ENCODE measurements at places on chromosomes 12 and 14. TPM values are rescaled to one million over a fixed set of nuclear protein-coding genes. Genes with fewer than 3 reads are reported as not detected.

GRCh38 chr12:121630791-121631355 is 4.5 kb downstream of the ORAI1 start:
- no peaks in the 10 kb centered on the region for H3K27me3 ChIP-seq
- no peak overlapping the region for H3K27ac ChIP-seq
- no peaks in the 10 kb centered on the region for H3K36me3 ChIP-seq
- no peak for DNase-seq
- H3K4me3 ChIP-seq, result no peak overlapping the region

GRCh38 chr14:96999654-97000155 is 202.5 kb downstream of the VRK1 start:
- no peaks in the 10 kb centered on the region for H3K27me3 ChIP-seq
- H3K4me1 ChIP-seq, result no peaks in the 10 kb centered on the region
- no peaks in the 10 kb centered on the region for H3K36me3 ChIP-seq
- DNase-seq, result no peak
- no peak overlapping the region for H3K27ac ChIP-seq

Gene TPH2
- total RNA-seq, result 0.17 TPM

GRCh38 chr14:94391281-94391975 is 3.0 kb upstream of the SERPINA1 start:
- H3K36me3 ChIP-seq, result no peaks in the 10 kb centered on the region
- no peaks in the 10 kb centered on the region for H3K27me3 ChIP-seq
- no peak for DNase-seq

Gene KRT78
- total RNA-seq, result not detected

GRCh38 chr12:124700810-124701592 is 133.6 kb upstream of the NCOR2 start:
- H3K27ac ChIP-seq, result peak overlapping the region; percentile 79
- H3K36me3 ChIP-seq, result no peaks in the 10 kb centered on the region
- no peaks in the 10 kb centered on the region for H3K27me3 ChIP-seq
- no peak for DNase-seq

Gene PLEKHG7
- total RNA-seq, result not detected

- H3K27me3 ChIP-seq, result peaks cover 85% of the 10 kb centered on the region
- H3K36me3 ChIP-seq, result no peaks in the 10 kb centered on the region
- DNase-seq, result no peak
- no peak overlapping the region for H3K27ac ChIP-seq
Measured at GRCh38 chr12:132407451-132407961, 78.1 kb upstream of the GALNT9 start.

Gene CLEC2A
- not detected for total RNA-seq

- no peaks in the 10 kb centered on the region for H3K27me3 ChIP-seq
- peaks cover 97% of the 10 kb centered on the region for H3K4me1 ChIP-seq
- no peaks in the 10 kb centered on the region for H3K36me3 ChIP-seq
- peak overlapping the region; percentile 98 for H3K27ac ChIP-seq
- H3K4me3 ChIP-seq, result peak overlapping the region; percentile 75
Measured at GRCh38 chr14:105485739-105486162, 935 bp upstream of the CRIP1 start.

DNA sequence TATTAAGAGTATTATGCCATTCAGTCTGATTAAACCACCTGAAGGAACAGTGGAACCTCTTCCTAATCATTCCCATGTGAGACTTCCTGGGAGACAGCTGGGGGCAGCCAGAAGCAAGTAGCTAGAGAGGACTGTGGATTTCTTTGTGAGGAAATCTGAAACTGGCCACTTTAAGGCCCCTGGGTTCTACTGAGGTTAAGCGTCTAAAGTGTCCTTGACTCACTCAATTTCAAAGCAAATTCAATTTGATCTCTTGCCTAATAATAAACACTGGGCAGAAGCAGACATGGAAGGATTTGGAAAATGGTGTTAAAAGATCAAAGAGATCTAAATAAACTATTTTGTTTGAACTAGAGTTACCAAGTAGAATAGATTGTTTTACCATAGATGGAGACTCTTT is 909.9 kb downstream of the NRXN3 start:
- DNase-seq, result no peak
- H3K27me3 ChIP-seq, result no peaks in the 10 kb centered on the region
- peak overlapping the region; percentile 22 for H3K27ac ChIP-seq
- H3K36me3 ChIP-seq, result no peaks in the 10 kb centered on the region

DNA sequence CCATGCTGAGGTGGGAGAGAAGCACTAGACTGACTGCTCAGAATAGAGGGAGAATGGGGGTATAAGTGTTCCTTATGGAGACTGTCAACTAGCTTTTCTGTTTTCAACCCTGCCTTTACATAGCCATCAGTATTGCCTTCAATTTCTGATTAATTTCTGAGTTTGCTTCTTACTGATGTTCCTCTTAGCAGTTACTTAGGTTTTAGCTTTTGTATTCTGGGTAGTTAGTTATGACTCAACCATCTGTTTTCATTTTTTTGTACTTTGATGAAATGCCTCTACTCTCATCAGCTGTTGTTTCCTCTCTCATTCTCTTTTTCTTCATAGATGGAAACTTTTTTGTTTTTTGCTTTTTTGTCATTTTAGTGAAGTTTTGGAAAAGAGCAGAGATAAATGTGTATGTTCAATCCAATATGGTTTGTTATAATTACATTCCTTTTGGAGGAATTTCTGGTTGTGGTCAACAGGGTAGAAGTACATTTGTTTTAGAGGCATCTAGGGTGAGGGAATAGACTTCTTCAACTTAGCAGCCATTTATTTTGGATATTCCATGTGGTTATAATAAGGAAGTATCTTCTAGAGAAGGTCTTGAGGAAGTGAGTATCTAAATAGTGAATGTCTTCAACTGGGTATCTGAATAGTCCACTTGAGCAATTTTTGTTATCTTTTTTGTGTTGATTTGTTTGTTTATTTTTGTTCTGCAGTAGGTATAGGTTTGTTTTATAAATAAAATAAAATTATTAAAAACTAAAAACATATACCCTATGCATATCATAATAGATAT is 29.6 kb downstream of the PMCH start:
- H3K4me3 ChIP-seq, result no peak overlapping the region
- no peak overlapping the region for H3K27ac ChIP-seq
- no peaks in the 10 kb centered on the region for H3K27me3 ChIP-seq

Gene SYCP3
- total RNA-seq, result not detected

Gene GLIPR1L2
- total RNA-seq, result 4.5 TPM

DNA sequence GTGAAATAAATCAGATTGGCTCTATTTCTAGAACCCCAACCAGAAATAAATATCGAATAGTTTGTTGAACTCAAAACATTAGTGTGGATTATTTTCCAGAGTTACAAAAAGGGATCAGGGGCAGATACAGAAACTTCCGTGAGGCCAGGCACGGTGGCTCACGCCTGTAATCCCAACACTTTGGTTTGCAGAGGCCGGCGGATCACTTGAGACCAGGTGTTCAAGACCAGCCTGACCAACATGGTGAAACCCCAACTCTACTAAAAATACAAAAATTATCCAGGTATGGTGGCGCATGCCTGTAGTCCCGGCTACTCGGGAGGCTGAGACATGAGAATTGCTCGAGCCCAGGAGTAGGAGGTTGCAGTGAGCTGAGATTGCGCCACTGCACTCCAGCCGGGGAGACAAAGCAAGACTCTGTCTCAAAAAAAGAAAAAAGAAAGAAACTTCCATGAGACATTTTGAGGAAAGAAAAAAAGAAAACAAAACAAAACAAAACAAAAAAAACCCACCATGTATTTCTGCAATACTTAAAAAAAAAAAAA is 2.1 kb downstream of the FBXO21 start:
- no peaks in the 10 kb centered on the region for H3K27me3 ChIP-seq
- no peak overlapping the region for H3K4me3 ChIP-seq
- DNase-seq, result no peak

- H3K4me3 ChIP-seq, result no peak overlapping the region
- no peak for DNase-seq
- no peaks in the 10 kb centered on the region for H3K27me3 ChIP-seq
Measured at GRCh38 chr12:99334285-99335056, 313.1 kb upstream of the GARIN6 start.

Gene IKZF4
- total RNA-seq, result 9.2 TPM

Gene PIANP
- total RNA-seq, result 1.8 TPM

GRCh38 chr14:38930022-38930421 is 173.0 kb downstream of the SEC23A start:
- H3K4me3 ChIP-seq, result no peak overlapping the region
- no peaks in the 10 kb centered on the region for H3K4me1 ChIP-seq
- no peak overlapping the region for H3K27ac ChIP-seq
- no peak for DNase-seq

DNA sequence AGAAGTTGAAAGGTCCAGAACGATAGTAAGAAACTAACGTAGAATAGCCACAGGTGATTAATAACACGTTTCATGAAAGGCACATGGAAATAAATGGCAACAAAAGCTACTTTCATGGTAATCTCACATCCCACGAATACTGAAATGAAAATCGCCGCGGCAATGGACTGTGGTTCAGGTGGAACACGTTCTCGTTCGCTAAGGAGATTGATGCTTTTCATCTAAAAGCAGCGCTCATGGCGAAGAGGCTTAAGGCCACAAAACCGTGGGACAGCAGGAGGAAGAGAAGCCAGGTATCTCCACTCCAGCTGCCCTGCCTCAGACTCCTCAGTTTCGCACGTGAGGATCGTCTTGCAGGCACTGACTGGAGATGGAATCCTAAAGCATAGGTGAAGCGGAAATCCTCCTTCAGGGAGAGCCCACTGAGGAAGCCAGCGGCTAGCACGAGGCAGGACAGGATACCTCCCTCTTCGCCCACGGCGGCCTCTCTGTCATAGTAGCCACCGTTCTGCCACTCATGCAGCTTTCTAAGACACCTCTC is 696 bp upstream of the GPHN start:
- no peaks in the 10 kb centered on the region for H3K36me3 ChIP-seq
- peak overlapping the region; percentile 91 for H3K4me3 ChIP-seq
- H3K4me1 ChIP-seq, result peaks cover 21% of the 10 kb centered on the region
- H3K27ac ChIP-seq, result peak overlapping the region; percentile 90

- peaks cover 12% of the 10 kb centered on the region for H3K4me1 ChIP-seq
- no peak for DNase-seq
- H3K27me3 ChIP-seq, result no peaks in the 10 kb centered on the region
- no peaks in the 10 kb centered on the region for H3K36me3 ChIP-seq
- H3K27ac ChIP-seq, result no peak overlapping the region
Measured at GRCh38 chr14:79265366-79265946, 945.8 kb downstream of the DIO2 start.

- no peak overlapping the region for H3K4me3 ChIP-seq
- no peaks in the 10 kb centered on the region for H3K36me3 ChIP-seq
- peaks cover 8% of the 10 kb centered on the region for H3K4me1 ChIP-seq
Measured at GRCh38 chr14:75910048-75910447, 71.7 kb downstream of the TGFB3 start.

- no peak overlapping the region for H3K4me3 ChIP-seq
- no peaks in the 10 kb centered on the region for H3K4me1 ChIP-seq
- DNase-seq, result no peak
- H3K27me3 ChIP-seq, result no peaks in the 10 kb centered on the region
Measured at GRCh38 chr12:107474639-107475539, 210.7 kb upstream of the PWP1 start.

DNA sequence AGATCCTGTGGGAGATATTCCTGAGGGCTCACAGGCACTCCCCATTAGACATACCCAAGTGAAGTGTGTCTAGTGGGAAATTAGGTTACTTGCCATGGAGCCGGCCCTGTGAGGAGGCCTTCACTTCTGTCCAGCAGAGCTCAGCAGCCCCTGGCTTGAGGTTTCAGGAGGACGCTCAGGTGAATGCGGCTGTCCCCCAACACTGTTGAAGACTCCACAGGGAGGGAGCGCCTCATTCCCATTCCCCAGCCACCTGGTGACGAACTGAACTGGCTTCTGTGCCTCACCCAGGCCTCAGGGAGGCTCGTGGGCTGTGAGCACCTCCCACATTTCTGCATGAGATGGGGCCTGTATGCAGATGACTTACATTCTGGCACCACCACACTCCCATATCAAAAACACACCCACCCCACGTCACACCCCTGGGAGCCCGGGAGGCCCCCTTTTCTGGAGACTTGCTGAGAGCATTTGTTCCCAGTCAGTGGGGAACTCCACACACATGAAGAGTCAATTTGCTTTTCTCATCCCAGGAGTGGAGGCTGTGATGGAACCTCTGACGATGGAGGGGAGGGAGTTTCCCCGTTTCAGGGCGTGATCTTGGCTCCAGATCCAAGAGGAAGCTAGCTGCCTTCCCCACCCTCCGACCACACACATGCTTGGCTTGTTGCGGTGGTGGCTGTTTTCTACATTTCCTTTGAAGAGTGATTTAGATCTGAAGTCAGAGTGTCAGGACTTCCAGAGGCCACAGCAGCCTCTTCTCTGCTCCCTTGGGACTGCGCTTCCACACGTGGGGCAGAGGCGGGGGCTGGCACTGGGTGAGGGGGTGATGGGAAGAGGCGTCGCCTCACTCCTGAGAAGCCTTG is 120.7 kb downstream of the ADGRD1 start:
- H3K4me1 ChIP-seq, result peaks cover 15% of the 10 kb centered on the region
- H3K27ac ChIP-seq, result peak overlapping the region; percentile 44
- H3K27me3 ChIP-seq, result no peaks in the 10 kb centered on the region
- peaks cover 11% of the 10 kb centered on the region for H3K36me3 ChIP-seq
- no peak for DNase-seq

GRCh38 chr12:30134229-30134628 is 350.5 kb upstream of the TMTC1 start:
- DNase-seq, result no peak
- no peaks in the 10 kb centered on the region for H3K27me3 ChIP-seq
- no peak overlapping the region for H3K4me3 ChIP-seq
- no peaks in the 10 kb centered on the region for H3K4me1 ChIP-seq
- H3K27ac ChIP-seq, result no peak overlapping the region

DNA sequence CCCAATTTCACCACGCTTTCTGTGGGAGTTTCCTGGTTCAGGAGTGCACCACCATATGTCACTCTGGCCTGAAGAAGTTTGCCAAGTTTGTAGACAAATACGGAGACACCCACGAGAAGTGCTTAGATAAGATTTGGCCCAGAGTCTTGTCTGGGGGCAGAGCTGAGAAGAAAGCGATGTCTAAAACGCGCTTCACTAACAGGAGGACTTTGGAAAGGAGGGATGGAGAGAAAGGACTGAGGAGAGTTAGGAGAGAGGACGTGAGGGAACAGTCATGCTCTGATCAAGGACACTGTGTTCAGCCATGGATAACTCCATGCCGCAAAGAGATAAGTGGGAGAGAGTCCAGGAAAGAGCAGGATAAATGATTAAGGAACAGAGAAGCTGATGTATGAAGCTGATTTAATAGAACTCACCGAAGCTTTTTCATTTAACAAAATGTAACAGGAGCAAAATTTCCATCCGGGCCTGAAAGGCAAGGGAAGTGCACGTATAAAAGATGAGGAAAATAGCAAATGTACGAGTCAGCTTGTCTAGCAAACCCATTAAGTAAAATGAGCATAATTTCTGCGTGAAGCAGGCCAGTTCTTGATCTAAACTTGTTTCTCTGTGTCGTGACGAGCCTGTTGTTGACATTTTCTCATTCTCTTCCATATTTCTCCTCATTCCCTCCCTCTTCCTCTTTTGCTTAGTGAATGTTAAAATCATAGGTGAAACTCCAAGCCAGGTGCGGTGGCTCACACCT is 23.4 kb upstream of the MAP3K9 start:
- H3K27ac ChIP-seq, result no peak overlapping the region
- no peaks in the 10 kb centered on the region for H3K4me1 ChIP-seq
- no peaks in the 10 kb centered on the region for H3K36me3 ChIP-seq
- H3K4me3 ChIP-seq, result no peak overlapping the region

Gene ENDOU
- not detected for total RNA-seq
